ENCODE measurements at places on chromosomes 4 and X.

GRCh38 chr4:95158626-95159025 is 390.1 kb downstream of the UNC5C start:
- DNase-seq: no peak

GRCh38 chrX:23854945-23855344 is 52.8 kb downstream of the APOO start:
- no peak for DNase-seq

- DNase-seq: no peak
Measured at GRCh38 chrX:29229802-29230201, 642.6 kb downstream of the IL1RAPL1 start.

- DNase-seq: no peak
Measured at GRCh38 chr4:10095296-10095991, 21.2 kb downstream of the WDR1 start.

- no peak for DNase-seq
Measured at GRCh38 chr4:98779088-98779487, 120.7 kb upstream of the TSPAN5 start.

DNA sequence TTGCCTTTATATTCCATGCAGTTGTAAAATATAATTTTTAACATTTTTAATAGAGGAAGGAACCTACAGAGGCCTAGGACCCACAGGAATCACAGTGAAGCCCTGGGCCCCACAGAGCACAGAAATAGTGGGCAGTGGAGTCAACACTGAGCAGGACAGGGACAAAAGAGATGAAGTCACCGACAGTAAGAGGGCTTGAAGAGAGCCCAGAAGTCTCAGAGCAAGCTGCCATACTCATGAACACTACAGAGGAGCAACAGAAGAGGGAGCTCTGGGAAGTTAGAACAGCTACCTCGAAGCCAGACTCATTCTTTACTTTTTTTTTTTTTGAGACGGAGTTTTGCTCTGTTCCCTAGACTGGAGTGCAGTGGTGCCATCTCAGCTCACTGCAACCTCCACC is 149.3 kb upstream of the TENM3 start:
- DNase-seq: no peak

DNA sequence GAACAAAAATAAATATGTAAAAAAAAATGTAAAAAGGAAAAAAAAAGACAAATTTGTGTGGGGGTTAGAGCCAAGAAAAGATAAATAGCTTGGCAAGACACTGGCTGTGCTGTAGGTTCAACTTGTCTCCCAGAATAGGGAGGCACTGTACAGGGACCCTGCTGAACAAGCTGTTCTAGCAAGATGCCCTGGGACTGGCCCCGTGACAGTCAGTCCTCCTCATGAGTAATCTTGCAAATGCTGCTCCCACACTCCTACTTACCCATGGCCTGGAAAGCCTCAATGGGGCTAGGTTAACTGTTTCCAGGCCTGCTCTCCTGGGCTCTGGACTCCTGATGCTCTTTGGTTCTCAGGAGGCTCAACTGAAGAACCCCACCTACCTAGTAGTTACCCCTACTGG is 106.8 kb downstream of the ATG4A start:
- DNase-seq: no peak
